HAP-1 (cell line): ENCODE measurements at places on chromosomes 6 and 20.

GRCh38 chr6:106556368-106556960, 72.8 kb downstream of the RTN4IP1 start:
- no peak for DNase-seq

- DNase-seq = no peak
Observed at GRCh38 chr6:104473021-104473429, 386.7 kb downstream of the HACE1 start.

GRCh38 chr20:10453241-10453640, 18.1 kb downstream of the SLX4IP start:
- no peak for DNase-seq

- DNase-seq = no peak
Observed at GRCh38 chr6:96888745-96889144, 8.9 kb downstream of the NDUFAF4 start.
